Left renal pelvis (tissue), 4 donors: ENCODE measurements at places on chromosomes 3 and 15.
A peak's percentile ranks its signal among the peaks of the same experiment; 100 is the strongest.

- no peak for DNase-seq
Observed at GRCh38 chr15:77657634-77658238, 25.0 kb upstream of the LINGO1 start.

- no peak for DNase-seq
Observed at GRCh38 chr3:84974347-84974746, 15.6 kb downstream of the CADM2 start.

DNA sequence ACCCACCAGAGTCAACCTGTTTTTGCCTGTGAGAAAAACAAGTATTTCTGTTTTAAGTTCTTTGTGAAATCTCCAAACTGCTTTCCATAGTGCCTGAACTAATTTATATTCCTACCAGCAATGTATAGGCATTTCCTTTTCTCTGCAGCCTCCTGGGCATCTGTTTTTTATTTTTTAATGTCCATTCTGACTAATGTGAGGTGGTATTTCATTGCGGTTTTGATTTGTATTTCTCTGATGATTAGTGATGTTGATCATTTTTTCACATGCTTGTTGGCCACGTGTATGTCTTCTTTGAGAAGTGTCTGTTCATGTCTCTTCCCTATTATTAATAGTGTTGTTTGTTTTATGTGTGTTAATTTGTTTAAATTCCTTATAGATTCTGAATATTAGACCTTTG, 820.5 kb downstream of the MCTP2 start:
- no peak for DNase-seq

DNA sequence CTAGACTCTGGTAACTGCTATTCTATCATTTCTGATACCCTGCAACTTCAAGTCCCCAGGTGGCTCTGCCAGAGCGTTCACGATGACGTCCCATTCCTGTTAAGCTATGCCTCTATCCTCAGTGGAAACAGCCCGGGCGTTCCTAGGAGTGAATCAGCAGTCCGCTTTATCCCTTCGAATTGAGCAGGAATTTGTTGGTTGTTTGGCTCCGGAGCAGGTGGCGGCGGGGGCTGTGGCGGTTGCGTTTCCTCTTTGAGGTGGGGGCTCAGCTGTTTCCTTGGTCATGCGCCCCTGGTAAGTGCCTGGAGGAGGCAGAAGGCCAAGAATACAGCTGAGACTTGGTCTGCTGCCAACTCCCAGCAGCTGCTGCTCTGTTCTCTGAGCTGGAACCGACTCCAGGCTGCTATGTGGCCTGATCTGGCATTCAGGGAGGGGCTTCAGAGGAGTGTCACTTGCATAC, 25.2 kb downstream of the ARPP21 start:
- peak; percentile 74 for DNase-seq

DNA sequence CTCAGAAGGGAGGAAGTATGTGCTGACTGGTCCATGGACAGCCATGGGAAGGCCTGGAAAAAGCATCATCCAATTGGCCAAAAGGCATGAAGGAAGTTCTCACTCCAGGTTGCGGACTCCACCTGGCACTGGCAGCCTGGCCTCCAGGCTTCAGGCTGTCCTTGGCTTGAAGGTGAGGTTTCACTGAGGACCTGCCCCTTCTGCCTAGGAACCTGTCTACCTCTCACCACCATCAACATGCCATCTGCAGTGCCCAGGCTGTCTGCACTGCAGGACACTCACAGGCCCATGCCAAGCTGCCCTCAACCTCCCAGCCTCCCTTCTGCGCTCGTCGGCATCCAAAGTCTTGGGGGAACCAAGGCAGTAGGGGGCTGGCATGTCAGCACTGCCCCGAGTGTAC, 51.1 kb downstream of the CEP70 start:
- no peak for DNase-seq

DNA sequence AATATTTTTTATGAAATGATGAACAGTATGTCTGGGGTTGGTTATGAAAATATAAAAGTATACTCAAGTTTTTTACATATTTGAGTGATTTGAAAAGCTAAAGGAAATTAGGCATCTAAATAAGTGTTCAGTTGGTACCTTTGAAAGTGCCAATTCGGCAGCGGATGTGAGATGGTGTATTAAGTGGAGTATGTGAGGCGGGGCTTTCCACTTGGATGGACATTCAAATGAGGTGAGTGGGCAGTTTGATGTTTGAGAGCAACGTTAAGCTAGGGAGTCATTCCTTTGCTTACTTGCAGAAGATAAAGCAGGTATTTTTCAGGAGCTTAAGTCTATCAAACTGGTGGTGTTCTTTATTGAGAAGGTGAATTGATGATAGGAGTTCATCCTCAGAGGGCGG, 189.0 kb upstream of the GOLIM4 start:
- no peak for DNase-seq

GRCh38 chr15:57138349-57138788, 219.9 kb downstream of the TCF12 start:
- DNase-seq = no peak

GRCh38 chr3:66038384-66038725, 363 bp downstream of the MAGI1 start:
- DNase-seq = no peak

GRCh38 chr3:9416139-9416780, 18.8 kb downstream of the SETD5 start:
- no peak for DNase-seq

GRCh38 chr3:56309465-56309864, 158.8 kb downstream of the ERC2 start:
- no peak for DNase-seq

GRCh38 chr15:58987036-58987435, 427 bp upstream of the RNF111 start:
- no peak for DNase-seq

- DNase-seq = no peak
Observed at GRCh38 chr3:190485830-190486532, 27.9 kb upstream of the IL1RAP start.

GRCh38 chr15:24966364-24967103, 11.7 kb downstream of the SNRPN start:
- DNase-seq = no peak

GRCh38 chr3:195870442-195870841, 37.9 kb downstream of the TNK2 start:
- DNase-seq = no peak

DNA sequence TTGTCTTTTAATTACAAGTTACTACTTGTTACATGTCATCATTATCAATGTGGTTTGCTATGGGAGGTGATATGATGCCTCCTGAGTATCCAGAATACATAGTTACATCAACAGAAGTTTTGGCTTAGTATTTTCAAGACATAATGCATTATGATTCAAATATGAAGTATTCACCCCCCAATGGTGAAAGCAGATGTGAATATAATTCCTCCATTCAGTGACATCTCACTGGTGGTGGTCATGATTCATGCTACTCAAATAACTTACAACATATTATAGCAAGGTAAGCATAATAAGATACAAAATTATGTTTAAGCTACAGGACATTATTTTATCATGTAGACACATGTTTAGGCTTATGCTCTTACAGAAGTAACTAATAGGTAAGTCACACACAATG, 34.9 kb upstream of the TTBK2 start:
- no peak for DNase-seq

- DNase-seq = no peak
Observed at GRCh38 chr3:111315930-111316587, 225.9 kb upstream of the CD96 start.

GRCh38 chr15:79370716-79371115, 59.8 kb downstream of the TMED3 start:
- no peak for DNase-seq

- no peak for DNase-seq
Observed at GRCh38 chr15:26065723-26066122, 202.6 kb upstream of the ATP10A start.

DNA sequence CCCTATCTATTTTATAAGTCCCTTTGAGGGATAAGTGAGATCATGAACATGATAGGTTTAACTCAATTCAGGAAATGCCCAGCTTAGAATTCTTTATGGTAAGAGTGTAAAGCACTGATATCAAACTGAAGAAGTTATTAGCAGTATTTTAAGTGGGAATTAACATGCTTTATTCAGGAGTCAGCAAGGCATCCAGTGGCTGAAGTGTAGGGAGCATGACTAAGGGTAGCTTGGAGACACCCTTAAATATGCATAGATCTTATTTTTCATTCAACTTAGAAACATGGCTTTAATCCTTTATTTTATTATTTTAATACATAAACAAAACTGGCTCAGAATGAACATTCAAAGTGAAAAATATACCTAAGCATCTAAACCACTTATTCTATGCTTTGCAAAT, 158.3 kb upstream of the LPP start:
- no peak for DNase-seq

DNA sequence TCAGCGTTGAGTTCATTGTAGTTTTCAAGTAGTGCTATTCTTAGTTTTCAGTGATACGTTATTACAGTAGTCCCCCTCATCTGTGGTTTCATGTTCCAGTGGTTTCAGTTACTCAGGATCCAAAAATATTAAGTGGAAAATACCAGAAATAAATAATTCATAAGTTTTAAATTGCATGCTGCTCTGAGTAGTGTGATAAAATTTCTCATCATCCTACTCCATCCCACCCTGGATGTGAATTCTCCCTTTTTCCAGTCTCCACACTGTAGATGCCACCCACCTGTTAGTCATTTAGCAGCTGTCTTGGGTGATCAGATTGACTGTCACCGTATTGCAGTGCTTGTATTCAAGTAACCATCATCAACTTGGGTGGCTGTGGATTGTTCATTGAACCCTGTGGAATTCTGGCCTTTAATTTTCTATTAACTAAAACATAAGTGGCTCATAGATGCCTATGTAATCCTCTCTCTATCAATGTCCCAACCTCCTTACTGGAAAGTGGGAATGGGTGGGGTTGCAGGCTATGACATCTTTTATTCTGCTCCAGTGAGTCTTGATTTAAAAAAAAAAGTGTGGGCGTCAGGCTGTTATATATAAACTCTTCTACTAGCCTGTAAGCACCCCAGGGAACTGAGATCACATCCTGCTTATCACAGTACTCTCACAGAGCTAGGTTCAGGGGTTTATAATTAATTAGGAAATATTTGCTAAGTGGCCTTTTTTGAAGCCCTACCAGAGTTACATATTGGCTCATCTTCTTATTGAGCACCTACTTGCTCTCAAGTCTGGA, 97.5 kb downstream of the CFAP20DC start:
- DNase-seq = no peak

- no peak for DNase-seq
Observed at GRCh38 chr3:58731673-58732072, 65.1 kb upstream of the FAM3D start.

GRCh38 chr15:49751751-49752150, 130.9 kb downstream of the DTWD1 start:
- no peak for DNase-seq

DNA sequence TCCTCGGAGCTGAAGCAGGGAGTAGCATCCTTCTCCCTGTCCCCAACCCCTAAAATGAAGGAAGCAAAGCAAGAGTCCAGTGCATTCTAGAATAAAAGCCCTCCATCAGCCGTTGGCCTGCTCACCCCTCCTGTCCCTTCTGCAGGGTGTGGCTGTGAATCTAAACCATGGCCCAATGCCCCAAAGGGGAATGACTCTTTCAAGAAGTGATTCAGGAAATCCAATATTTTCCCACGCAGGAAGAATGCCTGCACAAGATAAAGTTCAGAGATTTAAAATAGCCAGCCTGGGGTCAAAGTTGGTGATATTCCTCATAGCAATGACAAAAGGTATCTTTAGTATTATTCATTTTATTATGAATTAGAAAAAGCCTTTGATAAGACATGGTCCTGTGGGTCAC, 38.5 kb downstream of the SLCO2A1 start:
- DNase-seq = no peak
